ENCODE measurements at places on chromosomes 5 and 9.

DNA sequence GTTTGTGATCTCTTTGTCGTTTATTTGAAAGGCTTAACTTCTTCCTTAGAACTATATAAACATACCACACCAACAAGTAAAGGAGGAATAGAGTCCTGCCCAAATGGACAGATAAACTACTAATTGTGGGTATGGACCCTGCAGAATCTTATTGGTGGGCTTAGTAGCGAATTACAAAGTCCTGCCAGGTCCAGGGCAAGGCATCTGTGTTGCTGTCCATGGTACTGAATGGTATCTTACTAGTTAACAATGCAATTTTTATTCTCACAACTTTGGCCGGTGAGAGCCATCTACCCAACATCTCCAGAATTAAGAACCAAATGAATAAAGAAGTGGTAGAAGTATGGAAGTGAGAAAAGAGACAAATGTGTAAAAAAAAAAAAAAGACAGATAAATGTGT, 1782.4 kb upstream of the WWC1 start:
- DNase-seq: no peak

DNA sequence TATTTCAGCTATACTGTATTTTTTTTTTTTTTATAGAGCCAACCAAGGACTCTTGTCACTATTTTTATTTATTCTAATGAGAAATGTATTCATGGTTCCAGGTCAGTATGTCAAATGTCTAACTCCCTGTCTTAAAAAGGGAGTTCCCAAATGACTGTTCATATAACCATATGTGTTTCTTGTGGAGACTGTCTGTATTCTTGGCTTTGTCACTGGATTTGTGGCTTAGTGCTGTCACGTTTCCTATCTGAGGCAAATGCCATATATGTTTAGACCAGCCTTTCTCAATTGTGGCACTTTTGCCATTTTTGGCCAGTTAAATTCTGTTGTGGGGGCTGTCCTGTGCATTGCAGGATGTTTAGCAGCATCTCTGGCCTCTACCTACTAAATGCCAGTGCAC, 3.1 kb downstream of the GCNT1 start:
- DNase-seq: no peak

GRCh38 chr9:70049236-70049635, 5.6 kb downstream of the MAMDC2 start:
- DNase-seq: peak; percentile 30

GRCh38 chr9:124369231-124369797, 45.9 kb downstream of the PSMB7 start:
- DNase-seq: no peak

DNA sequence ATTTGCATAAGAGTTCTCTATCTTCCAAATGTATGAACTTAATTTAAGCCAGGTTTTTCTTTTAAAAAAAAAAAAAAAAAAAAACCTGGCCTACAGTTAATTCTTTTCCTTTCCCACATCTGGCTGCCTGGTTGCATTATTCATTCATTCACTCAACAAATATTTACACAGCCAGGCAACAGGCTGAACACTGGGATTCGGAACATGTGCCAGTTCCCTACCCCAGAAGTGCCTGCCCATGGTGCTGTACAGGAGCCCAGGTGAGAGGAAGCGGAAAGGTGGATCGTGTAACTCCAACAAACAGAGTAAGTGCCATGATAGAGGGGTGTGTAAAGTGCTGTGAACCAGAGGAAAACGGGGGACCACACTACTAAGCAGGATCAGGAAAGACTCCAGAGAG, 93.6 kb downstream of the CDK5RAP2 start:
- DNase-seq: no peak

- no peak for DNase-seq
These were observed 18.9 kb downstream of the TCF7 start for GRCh38 chr5:134133188-134133994.

GRCh38 chr5:33921002-33921401, 15.2 kb upstream of the RXFP3 start:
- no peak for DNase-seq

DNA sequence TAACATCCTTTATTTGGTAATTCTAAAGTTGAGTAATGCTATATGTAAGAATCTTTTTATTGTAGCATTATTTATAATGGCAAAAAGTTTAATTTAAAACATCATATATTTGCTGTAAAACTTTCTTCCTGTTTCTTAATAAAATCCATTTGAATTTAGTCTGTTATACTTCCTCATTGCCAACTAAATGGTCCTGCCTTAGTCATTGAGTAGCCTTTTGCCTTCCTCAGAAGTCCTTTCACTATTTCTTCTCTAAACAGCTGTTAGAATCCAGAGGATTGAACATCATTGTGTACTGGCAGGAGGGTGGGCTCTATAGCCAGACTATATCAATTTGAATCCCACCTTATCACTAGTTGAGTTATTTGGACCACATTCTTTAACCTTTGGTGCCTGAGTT, 11.0 kb downstream of the SLC44A1 start:
- DNase-seq: no peak

DNA sequence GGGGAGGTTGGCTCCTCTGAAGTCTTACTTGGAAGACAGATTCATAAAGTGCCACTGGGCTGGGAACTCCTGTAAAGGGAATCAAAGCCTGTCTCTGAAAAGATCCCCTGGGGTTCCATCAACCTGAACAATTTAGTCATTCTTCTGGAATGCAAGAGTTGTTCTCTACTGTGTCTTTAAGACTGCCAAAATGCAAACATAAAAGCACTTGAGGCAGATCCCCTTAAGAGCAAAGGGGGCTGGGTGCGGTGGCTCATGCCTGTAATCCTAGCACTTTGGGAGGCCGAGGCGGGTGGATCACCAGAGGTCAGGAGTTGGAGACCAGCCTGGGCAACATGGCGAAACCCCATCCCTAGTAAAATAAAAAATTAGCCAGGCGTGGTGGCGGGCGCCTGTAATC, 16.7 kb downstream of the CDKN2AIPNL start:
- DNase-seq: no peak

- no peak for DNase-seq
These were observed 10.3 kb downstream of the WWC1 start for GRCh38 chr5:168301593-168302390.

DNA sequence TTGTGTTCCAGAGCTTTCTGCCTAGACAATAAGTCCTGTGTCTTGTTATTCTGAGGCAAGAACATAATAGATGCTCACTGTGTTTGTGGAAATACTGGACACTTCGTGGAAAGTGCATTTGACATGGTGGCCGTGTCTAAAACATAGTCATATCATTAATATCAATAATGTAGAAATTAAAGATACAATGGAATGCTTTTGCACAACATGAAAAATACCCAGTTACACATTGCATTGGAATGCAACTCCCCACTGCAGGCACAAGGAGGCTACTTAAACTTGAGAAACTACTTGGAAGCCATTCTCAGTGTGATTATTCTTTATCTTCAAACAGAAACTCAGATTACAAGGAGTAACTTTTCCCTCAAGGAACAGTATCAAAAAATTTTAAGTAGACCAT, 145.3 kb upstream of the ZNF462 start:
- DNase-seq: peak; percentile 41

- DNase-seq: no peak
These were observed 5.3 kb downstream of the NFX1 start for GRCh38 chr9:33295571-33295970.

- DNase-seq: no peak
These were observed 668.8 kb upstream of the RGMB start for GRCh38 chr5:98104454-98105188.

GRCh38 chr5:97087138-97087537, 55.3 kb downstream of the LIX1 start:
- no peak for DNase-seq

GRCh38 chr9:136531186-136531903, 14.5 kb downstream of the NOTCH1 start:
- no peak for DNase-seq

- DNase-seq: no peak
These were observed 165.4 kb downstream of the AUH start for GRCh38 chr9:91196103-91196950.

GRCh38 chr9:122191584-122191983, 31.9 kb downstream of the MORN5 start:
- DNase-seq: no peak

DNA sequence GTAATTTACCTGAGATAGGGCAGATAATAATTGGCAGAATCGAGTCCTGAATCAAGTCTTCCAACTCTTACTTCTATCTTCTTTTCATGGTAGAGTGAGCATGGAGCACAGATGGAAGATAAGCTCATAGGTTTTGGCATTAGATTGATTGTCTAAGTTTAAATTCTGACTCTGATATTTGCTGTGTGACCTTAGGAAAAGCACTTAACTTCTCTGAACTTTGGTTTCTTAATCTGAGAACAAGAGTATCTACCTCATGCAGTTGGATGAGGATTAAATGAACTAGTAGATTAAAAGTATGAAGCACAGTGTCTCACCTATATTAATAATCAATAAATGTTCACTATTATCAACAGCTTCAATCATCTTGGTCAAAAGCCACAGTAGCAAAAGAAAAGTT, 9.4 kb upstream of the ASTN2 start:
- DNase-seq: no peak

DNA sequence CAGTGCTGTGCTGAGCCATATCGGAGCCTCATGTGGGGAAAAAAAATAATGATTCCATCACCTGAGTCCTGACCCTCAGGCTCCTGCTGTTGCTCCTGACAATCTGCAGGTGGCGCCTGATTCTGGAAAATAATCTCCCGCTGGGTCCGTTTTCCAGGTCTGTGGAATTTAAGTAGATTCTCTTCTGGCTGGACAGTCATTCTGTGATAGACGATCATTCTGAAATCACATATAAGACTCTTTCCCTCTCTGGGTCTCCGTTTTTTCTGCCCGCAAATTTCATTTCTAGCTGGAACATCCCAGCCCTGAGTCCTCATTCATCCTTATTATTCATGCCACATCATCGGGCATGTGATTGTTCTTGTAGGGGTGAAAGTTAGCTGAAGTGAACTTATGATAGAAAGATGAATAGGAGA, 22.1 kb upstream of the STXBP1 start:
- DNase-seq: peak; percentile 57

GRCh38 chr5:5524327-5524726, 101.8 kb downstream of the ICE1 start:
- DNase-seq: no peak

GRCh38 chr9:83410701-83411100, 127.5 kb downstream of the FRMD3 start:
- DNase-seq: no peak

DNA sequence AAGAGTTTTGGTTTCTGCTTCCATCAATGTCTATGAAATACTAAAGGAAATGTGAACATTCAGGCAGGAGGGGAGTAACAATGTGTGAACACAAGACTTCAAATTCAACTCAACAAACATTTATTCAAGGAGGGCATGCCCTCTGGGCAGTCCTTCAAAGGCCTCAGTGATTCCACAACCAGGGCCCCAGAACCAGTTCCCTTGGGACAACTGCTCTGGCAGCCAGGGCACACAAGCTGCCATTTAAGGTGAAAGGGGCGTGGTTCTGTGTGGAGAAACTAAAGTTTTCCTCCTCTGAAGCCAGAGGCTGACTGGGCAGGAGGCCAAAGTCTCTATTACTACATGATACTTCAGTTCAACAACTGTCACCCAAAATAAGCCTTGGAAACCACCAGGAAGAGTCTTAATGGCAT, 3.2 kb downstream of the RBM18 start:
- peak; percentile 7 for DNase-seq

- no peak for DNase-seq
These were observed 137.4 kb downstream of the SCAMP1 start for GRCh38 chr5:78497573-78498533.

- peak; percentile 66 for DNase-seq
These were observed 81.2 kb upstream of the CCDC112 start for GRCh38 chr5:115377468-115378217.

DNA sequence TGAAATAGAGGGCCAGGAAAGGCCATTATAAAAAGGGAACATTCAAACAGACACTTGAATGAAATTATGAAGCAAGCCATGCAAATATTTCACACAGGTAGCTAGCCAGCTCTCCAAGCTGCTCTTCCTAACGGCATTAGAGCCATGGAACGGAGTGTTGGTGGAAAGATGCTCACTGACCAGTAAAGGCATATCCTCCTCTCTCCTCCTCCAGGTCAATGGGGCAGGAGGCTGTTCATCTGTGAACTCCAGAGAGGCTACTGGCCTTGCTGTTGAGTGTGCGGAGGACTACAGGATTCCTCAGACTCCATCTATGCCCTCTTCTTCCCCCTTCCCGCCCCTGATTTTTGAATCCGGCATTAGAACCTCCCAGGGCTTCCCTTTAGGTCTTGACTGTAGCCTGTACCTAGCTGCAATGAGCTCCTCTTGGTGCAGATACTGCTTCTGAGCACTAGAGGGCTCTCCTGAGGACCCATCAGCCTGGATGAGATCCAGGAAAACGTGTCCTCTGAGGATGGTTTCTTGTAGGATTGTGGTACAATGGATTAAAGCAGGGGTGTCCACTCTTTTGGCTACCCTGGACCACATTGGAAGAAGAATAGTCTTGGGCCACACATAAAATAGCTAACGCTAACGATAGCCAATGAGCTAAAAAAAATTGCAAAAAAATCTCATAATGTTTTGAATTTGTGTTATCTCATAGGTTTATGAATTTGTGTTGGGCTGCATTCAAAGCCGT, 162.2 kb downstream of the SREK1 start:
- DNase-seq: peak; percentile 38

DNA sequence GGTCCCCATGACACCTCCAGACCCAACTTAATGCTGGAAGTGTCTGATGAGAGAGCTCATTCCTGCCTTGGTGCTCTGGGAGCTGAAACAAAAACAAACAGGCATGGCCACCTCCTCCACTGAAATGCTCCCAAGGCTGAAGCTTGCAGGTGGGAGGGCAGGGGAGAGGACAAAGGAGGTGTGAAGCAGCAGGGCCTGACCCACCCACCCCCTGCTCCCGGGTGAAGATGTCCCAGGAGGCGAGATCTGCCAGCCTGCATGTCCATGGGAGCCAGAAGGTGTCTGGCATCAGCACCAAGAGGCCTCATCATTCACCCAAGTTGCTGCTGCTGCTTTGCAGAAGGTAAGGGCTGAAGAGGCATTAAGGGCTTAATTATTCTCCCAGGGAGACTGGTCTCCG, 4.2 kb upstream of the CCIN start:
- DNase-seq: no peak

DNA sequence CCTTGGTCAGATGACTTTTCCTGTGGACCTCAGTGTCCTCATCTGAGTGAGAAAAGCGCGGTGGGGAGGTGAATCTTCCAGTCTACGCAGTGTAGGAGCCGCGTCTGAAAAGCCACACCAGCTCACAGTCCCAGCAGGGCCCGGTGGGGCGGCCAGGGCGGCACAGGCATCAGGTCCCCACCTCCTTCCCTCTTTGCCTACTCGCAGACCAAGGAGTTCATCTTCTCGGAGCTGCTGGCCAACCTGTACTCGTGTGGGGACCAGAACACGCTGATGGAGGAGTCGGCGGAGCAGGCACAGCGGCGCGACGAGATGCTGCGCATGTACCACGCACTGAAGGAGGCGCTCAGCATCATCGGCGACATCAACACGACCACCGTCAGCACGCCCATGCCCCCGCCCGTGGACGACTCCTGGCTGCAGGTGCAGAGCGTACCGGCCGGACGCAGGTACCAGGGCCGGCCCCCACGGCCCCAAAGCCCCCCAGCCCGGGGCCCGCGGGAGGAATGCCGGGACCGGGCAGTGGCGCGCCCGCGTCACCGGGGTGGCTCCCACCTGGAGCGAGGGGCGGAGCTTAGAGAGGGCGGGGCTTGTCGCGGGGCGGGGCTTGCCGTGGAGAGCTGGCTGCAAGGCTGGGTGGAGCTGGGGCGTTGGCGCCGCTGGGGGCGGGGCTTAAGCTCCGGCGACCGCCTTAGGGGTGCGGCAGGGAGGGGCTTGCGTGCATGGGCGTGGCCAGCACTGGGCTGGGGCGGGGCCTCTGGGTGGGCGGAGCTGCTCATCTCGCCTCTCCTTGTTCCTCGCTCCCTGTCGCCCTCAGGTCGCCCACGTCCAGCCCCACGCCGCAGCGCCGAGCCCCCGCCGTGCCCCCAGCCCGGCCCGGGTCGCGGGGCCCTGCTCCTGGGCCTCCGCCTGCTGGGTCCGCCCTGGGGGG, 25.6 kb downstream of the GOLGA2 start:
- no peak for DNase-seq

Measured in AG04450 (cell line).